CD4-positive, alpha-beta T cell treated with Interleukin-15 for 4 hours (primary cell): ENCODE measurements at places on chromosomes 16 and 17.
A peak's percentile ranks its signal among the peaks of the same experiment; 100 is the strongest.

- no peak for DNase-seq
Measured at GRCh38 chr17:47404006-47404405, 80.3 kb downstream of the EFCAB13 start.

- no peak for DNase-seq
Measured at GRCh38 chr17:18946536-18946935, 5.4 kb upstream of the SLC5A10 start.

GRCh38 chr17:76500074-76500746 is 1.0 kb downstream of the RHBDF2 start:
- DNase-seq = no peak

GRCh38 chr17:49985310-49985990 is 9.6 kb downstream of the DLX3 start:
- DNase-seq = no peak

- peak; percentile 46 for DNase-seq
Measured at GRCh38 chr16:28186752-28187151, 25.0 kb downstream of the XPO6 start.

GRCh38 chr17:22570144-22570845 is 878.0 kb downstream of the KCNJ18 start:
- no peak for DNase-seq

DNA sequence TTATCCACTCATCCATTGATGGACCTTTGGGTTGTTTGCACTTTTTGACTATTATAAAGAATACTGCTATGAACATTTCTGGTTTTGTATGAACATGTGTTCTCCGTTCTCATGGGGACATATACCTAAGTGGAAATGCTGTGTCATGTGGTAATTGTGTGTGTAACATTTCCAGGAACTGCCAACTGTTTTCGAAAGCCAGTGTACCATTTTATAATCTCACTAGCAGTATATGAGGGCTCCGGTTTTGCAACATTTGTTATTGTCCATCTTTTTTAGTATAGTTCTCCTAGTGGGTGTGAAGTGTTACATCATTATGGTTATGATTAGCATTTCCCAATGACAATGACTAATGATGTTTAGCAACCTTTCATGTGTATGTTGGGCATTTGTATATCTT is 5.1 kb upstream of the TRIM25 start:
- DNase-seq = no peak
